Non-pigmented ciliary epithelial cell (primary cell): ENCODE measurements at places on chromosomes 4 and X.

DNA sequence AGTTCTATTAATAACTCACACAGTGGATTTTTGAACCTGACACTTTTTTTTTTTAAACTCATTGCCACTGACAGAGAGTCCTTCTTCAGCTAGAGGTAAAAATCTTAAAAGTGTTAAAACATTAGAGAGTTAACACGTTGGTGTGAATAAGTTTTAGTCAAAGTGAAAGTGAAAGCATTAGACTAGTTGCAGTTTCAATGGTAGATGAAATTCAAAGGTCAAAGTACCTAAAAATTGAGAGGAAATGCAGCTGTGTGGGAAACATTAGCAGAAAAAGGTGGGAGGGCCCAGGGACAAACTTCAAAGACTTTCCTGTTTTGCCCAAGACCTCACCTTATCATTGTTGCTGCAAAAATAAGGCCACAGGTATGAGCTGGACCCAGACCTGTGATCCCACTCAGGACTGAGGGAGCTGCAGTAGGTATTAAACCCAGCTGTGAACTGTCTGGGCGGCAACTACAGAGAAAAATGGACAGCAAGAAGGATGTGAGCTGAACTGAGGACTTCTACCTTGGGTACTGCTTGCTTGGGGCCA lies 17.6 kb upstream of the GABRA4 start:
- DNase-seq = no peak

- DNase-seq = no peak
Measured at GRCh38 chrX:19627081-19627480, 111.8 kb upstream of the MAP3K15 start.

- DNase-seq = no peak
Measured at GRCh38 chr4:179225594-179225993, 1783.4 kb upstream of the AGA start.

DNA sequence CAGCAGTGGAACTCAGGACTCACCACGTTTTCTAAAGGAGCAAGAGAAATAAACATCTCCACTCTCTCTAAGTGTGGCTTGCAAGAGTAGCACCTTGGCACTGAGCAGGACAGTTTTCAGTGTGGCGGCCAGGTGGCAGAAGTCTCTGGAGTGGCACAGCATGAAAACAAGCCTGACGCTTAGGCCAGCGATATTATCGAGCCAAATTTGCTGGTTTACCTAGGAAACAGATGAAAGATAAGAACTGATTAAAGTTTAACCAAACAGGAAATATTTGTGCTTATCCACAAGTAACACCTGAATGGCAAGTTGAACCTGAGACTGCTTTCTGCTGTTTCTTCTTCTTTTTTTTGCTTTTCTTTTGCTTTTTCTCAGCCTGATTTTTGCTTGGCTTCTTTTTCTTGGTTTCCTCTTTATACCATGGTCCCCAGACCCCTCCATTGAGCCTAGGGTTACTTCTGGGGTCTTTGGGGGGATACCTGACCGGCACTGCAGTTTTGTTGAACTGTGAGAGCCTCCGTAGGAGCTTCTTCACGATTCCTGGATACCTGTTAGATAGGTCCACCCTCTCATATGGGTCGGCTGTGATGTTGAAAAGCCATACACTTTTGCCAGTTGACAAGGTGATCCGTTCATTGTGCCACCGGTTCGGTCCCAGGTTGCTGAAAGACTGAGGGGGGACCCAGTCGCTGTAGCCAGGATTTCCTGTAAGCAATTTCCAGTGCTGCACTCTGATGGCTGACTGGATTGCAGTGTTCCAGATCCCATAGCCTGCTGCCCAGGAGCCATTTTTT lies 77.3 kb downstream of the ARSJ start:
- no peak for DNase-seq

DNA sequence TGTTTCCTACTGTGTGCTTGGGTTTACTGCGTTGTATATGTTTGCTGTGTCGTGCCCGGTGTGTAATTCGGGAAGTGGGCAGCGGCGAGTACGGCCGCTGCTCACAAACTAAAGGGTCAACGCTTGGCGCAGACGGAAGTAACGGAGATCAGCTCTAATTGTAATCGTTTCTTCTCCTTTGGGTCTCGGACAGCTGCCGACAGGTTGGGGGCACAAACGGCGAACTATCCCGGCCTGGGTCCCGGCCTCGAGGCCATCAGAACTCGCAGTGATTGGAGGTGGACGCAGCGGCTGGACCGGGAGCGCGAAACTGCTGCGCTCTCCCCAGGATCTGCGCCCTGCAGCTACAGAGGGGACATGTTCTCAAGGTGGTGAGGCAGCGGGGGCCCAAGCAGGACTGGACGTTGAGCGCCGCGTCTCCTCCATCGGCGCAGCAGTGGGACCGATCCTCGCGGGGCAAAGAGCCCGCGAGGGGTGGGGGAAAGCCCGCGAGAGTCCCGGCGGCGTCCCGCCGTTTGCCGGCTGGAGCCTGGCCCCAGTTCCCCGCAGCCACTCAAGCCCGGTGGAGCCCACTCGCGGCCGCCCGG lies 516 bp upstream of the ZIC3 start:
- DNase-seq = no peak

DNA sequence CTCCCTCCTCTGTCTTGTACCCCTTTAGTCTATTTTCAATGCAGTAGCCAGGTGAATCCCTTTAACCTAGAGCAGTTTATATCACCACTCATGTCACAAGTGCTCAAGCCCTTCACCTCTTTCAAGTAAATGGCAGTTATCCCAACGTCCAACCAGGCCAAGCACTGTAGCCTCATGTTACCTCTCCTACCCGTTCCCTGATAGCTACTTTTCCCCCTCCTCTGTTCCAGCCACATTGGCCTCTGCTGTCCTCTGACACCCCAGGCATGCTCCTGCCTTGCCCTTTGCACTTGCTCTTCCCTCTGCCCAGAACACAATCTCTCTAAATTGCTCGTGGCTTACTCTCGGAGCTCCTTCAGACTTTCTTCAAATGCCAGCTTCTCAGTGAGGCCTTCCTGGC lies 15.2 kb downstream of the GUCY1B1 start:
- DNase-seq = no peak

DNA sequence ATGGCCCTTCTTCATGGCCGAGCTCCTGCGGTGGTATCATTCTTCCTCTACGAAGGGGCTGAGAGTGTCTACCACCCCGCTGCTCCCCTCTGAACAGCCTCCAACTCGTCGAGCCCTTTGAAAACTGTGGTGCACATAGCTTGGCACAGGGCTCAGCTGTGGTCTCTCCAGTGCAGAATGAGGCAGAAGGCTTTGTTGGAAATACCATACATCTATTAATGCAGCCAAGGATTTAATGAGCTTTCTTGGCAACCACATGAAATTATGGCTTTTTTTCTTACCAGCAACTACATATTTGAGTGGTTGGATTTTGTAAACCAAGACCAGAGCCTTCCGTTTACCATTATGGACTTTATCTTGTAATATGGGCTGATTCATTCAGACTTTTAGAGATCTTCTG lies 61.7 kb upstream of the CBR4 start:
- no peak for DNase-seq

DNA sequence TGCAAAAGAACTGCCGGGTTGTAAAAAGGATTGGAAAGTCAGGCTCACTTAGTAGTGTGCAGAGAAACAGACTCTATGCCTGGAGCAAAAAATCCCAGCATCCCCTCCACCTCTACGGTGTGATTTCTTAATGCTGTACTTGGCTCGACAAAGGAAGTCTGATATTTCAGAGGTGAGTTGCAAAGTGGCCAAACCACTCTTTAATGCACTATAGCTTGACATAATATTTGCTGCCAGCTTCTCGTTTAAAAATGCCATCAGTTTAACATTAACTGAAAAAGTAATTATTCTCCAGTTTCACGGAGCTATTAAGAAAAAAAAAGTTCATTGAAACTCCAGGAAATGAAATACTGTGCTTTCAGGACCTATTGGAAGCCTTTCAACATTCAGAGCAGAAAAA lies 448.3 kb upstream of the ZFP42 start:
- DNase-seq = no peak
